Activated CD4-positive, alpha-beta T cell treated with anti-CD3 and anti-CD28 coated beads, Interleukin-2, amount 10 ng/mL, durations not matched to agents 24 days and 14 days (primary cell): ENCODE measurements at places on chromosomes 1 and 21. TPM values are rescaled to one million over a fixed set of nuclear protein-coding genes. Genes with fewer than 3 reads are reported as not detected.
A peak's percentile ranks its signal among the peaks of the same experiment; 100 is the strongest.

The ILF2 gene
- total RNA-seq, result 377 and 390 TPM in 2 replicates

The COL8A2 gene
- 0.12 TPM in 2 replicates for total RNA-seq

GRCh38 chr1:82044111-82044510, 243.4 kb downstream of the ADGRL2 start:
- no peak for DNase-seq

DNA sequence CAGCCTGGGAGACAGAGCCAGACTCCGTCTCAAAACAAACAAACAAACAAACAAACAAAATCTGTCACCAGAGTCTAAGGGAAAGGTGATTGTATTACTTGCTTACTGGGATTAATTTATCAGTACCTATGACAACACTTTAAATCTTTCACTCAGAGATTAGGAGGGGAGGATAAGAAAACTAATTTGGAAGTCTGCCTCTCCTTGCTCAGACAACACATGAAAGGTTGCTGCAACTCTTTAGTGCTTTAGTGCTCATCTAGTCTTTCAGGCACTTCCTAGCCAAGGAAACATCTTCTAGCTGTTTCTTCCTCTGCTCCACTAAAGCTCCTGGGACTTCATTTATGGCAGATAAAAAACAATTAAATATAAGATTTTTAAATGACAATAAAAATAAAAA, 7.3 kb upstream of the FMN2 start:
- no peak for DNase-seq

- no peak for DNase-seq
Measured at GRCh38 chr1:79705218-79705617, 698.7 kb upstream of the ADGRL4 start.

GRCh38 chr21:32733990-32734613, 6.3 kb upstream of the SYNJ1 start:
- DNase-seq, result no peak

DNA sequence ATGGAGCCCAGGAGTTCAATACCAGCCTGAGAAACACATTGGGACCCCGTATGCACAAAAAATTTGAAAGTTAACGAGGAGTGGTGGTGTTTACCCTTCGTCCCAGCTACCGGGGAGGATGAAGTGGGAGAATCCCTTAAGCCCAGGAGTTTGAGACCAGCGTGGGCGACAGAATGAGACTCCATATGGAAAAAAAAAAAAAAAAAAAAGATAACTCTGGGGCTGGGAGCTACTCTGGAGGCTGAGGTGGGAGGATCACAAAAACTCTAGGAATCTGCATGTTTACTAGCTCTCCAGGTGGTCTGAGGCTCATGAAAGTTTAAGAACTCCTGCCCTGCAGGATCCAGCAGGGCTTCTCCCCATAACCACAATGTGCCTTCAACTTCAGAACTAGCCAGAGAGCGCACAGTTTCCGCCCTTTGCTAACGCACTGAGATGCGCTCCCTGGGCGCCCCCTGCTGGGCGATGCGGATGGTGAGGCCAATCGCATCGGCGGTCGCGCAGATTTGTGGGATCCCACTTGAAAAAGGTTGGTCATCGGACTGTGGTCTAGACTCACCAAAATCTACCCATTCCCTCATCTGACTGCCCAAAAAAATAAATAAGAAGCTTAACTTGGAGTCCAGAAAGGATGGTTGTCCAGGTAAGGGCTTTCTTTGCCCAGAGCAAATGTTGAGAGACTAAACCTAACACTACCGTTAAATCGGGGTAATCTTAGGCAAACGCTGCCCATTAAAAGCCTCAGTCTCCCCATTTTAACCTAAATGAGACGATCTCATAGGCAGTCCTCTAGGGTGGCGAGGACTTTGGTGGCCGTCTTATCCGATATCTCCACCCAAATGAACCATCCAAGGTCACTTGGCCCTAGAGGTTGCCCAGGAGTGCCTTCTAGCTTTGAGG, 8.8 kb downstream of the ZNF683 start:
- peak; percentile 96 for DNase-seq

The KRTAP19-3 gene
- not detected in 2 replicates for total RNA-seq

DNA sequence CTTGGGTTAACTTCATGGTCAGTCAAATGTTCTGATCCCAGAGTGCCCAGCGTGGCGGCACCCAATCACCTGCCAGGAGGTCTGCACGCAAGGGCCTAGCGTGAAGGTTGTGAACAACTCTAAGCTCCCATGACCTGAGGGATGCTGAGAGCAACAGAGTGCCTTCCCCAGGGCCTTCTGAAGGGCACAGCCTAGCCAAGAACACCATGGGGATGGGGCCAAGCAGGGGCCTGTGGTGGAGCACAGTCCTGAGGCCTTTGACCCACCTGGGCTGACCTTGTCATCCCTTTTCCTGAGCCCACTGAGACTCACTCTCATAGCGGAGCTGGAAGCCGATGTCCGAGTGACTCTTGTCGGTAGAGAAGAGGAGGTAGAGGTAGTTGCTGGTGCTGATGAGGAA, 138.8 kb upstream of the HMGB4 start:
- no peak for DNase-seq

- DNase-seq, result no peak
Measured at GRCh38 chr1:205365945-205366463, 9.3 kb upstream of the KLHDC8A start.

GRCh38 chr21:36147911-36148310, 8.7 kb upstream of the DOP1B start:
- no peak for DNase-seq

The SPSB1 gene
- total RNA-seq, result 4.8 and 6.2 TPM in 2 replicates

DNA sequence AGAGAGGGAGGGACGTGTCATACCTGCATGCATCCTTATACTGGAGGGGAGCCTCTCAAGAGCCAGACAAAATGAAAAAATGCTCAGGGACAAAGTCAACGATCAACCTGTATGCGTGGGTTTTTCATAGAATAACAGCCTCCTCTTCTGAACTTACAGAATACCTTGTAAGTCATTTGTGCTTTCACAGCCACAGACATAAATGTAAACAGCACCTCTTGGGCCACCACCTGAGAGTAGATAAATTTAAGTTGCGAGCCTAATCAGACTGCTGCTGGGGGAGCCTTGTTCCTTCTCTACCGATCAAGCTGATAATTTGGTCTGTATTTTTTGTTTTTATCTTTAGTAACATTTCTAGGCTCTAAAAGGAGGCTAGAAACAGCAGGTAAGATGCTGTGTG, 223.1 kb downstream of the KIF26B start:
- no peak for DNase-seq

The TMPRSS15 gene
- not detected in 2 replicates for total RNA-seq

GRCh38 chr1:239112101-239112935, 274.1 kb upstream of the CHRM3 start:
- no peak for DNase-seq

- DNase-seq, result peak; percentile 33
Measured at GRCh38 chr21:45172420-45172819, 98.0 kb downstream of the ADARB1 start.

DNA sequence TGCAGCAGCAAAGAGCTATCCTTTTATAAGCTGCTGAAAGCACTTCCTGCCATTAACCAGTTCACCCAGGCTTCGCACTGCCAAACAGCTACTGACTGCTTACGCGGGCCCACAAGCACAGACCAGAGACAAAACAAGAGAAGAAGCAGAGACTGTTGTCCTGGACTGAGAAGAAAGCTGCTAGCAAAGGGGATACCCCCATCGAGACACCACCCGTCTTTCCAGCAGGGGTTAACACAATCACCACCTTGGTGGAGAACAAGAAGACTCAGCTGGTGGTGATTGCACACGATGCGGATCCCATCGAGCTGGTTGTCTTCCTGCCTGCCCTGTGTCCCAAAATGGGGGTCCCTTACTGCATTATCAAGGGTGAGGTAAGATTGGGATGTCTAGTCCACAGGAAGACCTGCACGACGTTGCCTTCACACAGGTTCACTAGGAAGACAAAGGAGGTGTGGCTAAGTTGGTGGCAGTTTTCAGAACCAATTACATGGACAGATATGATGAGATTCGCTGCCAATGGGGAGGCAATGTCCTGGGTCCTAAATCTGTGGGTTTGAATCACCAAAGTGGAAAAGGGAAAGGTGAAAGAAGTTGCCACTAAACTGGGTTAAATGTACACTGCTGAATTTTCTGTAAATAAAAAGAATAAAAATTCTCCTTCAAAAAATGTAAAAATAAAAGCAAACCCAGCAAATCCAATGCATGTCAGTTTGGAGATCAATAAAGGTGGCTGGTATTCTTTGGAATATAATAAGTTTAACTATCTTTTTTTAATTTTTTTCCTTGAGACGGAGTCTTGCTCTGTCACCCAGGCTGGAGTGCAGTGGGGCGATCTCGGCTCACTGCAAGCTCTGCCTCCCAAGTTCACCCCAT, 1.2 kb downstream of the FMO5 start:
- DNase-seq, result no peak

DNA sequence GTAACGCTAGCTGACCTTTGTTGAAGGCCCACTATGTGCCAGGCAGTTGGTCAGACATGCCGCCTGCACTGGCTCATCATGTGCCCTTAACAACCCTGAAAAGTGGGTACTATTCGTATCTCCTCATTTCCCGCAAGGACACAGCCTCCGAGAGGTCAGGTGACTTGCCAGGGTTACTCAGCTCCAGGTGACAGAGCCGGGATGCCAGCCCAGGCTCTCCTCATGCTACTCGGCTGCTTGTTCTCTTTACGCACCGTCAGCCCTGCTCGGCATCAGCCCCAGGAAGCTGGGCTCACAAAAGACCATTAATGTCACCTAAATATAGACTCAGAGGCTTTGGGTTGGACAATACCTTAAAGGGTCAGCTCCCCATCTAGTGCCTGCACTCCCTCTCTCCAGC, 29.0 kb downstream of the GRHL3 start:
- DNase-seq, result no peak

- DNase-seq, result no peak
Measured at GRCh38 chr1:246725191-246725590, 982 bp downstream of the SCCPDH start.

The PCP4 gene
- total RNA-seq, result not detected in 2 replicates

GRCh38 chr21:25578056-25578961, 29.0 kb downstream of the MRPL39 start:
- no peak for DNase-seq

DNA sequence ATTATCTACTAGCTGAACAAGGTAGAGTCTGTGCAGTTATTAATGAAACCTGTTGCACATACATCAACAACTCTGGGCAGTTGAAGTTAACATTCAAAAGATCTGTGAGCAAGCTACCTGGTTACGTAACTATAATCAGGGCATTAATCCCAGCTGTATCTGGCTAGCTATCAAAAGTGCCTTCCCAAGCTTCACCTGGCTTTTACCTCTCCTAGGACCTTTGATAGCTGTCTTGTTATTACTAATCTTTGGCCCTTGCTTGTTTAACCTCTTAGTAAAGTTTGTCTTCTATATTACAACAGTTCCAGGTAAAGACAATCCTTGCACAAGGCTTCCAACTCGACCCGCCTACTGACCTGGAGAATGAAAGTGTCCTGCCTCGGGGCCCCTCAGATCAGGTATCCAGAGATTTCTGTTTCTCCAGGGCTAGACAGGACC, 29.6 kb upstream of the SLC6A9 start:
- no peak for DNase-seq

GRCh38 chr1:51215169-51215568, 20.9 kb upstream of the RNF11 start:
- no peak for DNase-seq

DNA sequence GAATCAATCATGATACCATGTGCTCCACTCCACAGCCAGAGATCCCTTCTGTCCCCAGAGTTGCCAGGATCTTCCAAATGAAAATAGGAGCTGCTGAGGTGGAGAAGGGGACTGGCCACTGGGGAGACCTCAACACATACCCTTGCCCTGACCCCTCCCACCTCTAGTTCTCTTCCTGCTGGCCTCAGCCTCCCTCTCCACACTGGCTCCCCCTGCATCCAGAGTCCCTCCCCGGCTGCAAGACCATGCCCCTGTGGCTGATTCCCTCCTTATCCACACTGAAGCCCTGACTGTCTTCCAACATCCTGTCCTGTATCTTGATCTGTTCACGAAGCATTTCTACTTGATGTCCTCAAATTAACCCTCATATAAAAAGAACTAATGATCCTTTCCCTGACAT, 21.1 kb upstream of the CDK18 start:
- DNase-seq, result no peak

The RXFP4 gene
- not detected in 2 replicates for total RNA-seq

The OR10Z1 gene
- not detected in 2 replicates for total RNA-seq

The LRRIQ3 gene
- 0.17 and 0.35 TPM in 2 replicates for total RNA-seq

The CHIT1 gene
- total RNA-seq, result 0.21 and 0.70 TPM in 2 replicates

The DAB1 gene
- not detected in 2 replicates for total RNA-seq

DNA sequence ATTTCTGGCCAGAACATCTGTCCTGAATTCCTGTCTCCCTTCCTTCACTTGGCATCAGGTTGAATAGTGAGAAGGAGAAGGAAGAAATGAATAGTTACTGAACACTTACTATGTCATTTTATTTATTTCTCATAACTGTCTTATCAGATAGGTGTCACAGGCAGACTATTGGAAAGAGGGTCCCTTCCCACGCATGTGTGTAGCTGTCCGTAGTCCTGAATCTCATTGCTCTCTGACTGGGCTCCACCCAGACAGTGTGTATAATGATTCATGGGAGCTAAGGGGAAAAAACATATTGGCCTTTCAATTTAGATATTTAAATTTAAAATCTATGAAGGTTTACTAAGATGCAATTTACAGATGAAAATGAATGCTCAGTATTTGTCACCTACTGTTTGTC, 86.1 kb downstream of the OMA1 start:
- DNase-seq, result no peak

GRCh38 chr21:25907573-25908275, 173.0 kb downstream of the GABPA start:
- DNase-seq, result peak; percentile 48

- DNase-seq, result peak; percentile 91
Measured at GRCh38 chr1:1779691-1780597, 1.7 kb upstream of the NADK start.

- DNase-seq, result no peak
Measured at GRCh38 chr21:18157406-18157805, 87.2 kb upstream of the CHODL start.

The SYT14 gene
- not detected in 2 replicates for total RNA-seq

DNA sequence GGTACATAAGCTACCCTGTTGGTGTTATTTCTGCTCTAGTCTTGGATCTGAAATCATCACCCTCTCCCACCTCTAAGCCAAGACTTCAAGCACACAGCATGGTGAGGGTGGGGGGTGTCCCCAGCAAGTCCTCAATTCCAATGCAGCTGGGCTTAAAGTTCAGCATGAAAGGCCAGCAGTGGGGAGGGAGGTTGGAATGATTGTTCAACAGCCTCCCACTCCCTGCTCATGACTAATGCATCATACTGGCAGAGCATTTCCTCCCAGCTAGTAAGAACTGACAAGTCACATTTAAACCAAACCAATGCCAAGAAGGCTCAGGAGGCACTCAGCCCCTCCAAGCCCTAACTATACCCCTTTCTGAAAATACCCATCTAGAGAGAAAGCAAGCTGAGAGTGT, 50.1 kb downstream of the TIAM1 start:
- DNase-seq, result peak; percentile 58

- DNase-seq, result no peak
Measured at GRCh38 chr1:53588053-53588779, 129.0 kb downstream of the DMRTB1 start.

The CELF3 gene
- total RNA-seq, result not detected in 2 replicates

- DNase-seq, result no peak
Measured at GRCh38 chr1:110494522-110495406, 24.2 kb downstream of the KCNA10 start.

- DNase-seq, result no peak
Measured at GRCh38 chr21:41403966-41404365, 22.1 kb upstream of the MX1 start.

The CD1C gene
- total RNA-seq, result 0.45 and 0.65 TPM in 2 replicates

The SLC9C2 gene
- total RNA-seq, result not detected in 2 replicates

The RUNX1 gene
- total RNA-seq, result 100 and 101 TPM in 2 replicates

- DNase-seq, result no peak
Measured at GRCh38 chr1:23288671-23289070, 55.4 kb downstream of the HNRNPR start.
